Substantia nigra (tissue), 51 donors: ENCODE measurements at places on chromosomes 5 and 9.

- no peak for DNase-seq
Observed at GRCh38 chr5:121138495-121138907, 674.4 kb downstream of the PRR16 start.

DNA sequence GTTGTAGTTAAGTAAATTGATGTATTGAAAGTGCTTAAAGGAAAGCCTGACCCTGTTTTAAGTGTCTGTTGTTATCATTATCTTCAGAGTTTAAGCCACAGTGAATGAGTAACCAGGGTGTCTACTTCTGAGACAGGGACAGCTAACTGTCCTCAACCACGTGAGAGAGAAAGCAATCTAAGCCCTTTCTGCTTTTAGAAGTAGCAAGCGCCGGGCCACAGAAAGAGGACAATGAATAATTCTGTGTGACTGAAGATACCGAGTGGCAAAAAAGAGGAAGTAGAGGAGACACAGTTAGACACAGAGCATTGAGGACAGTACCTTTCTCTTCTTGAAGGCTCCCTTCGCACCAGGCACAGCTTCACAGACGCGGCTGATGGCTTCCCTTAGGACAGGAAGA, 86.3 kb downstream of the S1PR3 start:
- no peak for DNase-seq

DNA sequence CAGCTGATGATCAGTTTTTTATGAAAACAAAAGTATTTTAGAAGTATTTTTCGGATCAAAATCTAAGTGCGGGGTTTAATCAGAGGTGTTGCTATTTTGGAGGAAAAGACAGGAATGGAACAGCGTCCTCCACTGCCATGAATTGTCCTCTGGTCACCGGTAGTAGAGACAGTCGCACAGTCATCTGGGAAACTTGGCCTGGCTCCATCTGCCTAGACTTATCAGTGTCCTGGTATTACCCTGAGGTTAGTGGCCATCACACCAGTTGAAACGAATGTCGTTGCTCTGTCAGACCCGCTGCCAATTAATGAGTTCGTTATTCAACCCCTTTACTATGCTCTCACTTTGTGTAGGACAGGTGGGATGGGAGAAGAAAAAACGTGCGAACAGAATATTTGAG, 8.2 kb downstream of the TLX3 start:
- no peak for DNase-seq

DNA sequence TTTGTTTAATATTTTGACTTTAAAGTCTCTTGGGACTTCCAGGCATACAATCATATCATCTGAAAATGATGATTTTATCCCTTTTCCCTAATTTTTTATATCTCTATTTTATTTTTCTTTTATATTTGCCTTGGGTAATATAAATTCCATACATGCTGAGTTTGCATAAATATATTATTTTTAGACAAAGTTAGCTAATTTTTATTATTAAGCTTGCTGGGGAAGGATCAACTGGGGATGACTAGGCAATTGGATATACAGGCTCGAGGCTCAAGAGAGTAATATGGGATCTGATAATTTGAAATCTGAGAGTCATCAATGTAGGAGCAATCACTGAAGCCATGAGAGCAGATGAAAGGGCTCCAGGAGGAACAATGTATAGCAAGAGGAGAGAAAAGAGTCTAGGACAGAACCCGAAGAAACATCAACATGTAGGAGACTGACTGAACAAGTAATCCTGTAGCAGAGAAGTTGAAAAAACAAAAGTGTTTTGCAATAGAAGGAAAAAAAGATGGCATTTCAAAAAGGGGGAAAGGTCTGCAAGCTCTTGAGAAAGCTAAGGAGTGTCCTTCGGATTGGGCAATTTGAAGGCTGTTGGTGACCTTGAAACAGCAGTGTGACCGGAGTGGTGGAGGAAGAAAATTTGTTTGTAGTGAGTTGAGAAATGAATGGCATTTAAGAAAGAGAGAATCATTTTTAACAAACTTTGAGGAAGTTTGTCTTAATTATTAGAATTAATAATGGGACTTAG, 17.0 kb upstream of the RHOBTB3 start:
- DNase-seq = no peak

DNA sequence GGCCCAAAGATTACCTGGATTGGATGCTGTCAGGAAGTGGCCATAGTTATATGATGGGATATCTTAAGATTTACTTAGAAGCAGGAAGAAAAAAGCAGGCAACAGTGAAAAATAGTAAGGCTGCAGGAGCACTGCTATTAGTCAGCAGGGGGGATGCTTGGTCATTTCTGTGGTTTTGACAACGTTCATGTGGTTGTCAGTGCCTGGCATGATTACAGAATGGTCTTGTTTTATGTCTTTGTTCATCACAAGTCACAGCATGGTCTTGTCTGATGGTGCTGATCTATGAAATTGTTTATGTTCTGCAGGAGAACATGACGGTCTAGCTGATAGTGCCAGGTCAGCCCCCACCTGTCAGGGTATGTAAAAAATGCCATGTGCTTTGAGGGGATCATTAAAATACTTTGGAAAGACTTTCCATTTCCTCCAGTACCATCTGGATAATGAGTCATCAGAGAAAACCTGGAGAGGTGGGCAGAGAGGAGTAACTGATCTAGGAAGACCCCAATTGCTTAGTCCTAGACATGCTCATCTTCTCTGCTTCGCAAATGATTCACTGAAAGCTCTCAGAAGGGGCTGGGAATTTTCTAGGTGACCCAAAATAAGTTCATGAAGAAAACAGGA, 48.5 kb downstream of the PLGRKT start:
- no peak for DNase-seq

DNA sequence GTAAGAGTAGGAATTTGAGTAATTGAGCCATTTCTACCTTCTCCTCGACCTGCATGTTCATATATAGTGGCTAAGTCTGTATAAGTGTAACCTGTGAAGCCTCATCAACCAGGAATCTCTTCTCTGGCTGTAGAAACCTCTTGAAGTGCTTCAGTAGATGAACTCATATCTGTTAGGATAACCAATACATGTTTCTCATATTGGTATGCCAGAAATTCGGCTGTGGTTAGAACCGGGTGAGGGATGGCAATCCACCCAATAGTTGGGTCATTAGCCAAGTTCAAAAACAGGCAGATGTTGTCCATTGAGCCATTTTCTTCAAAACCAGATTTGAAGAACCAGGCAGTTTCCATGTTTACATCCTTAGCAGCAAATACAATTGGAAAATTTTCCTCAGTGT, 28.9 kb upstream of the GSN start:
- no peak for DNase-seq

- DNase-seq = no peak
Observed at GRCh38 chr9:5265939-5266338, 34.7 kb downstream of the INSL4 start.
